BJ (cell line): ENCODE measurements at places on chromosomes 1 and 21.

- no peak for DNase-seq
These were observed 126.2 kb downstream of the KAZN start for GRCh38 chr1:14724678-14725077.

GRCh38 chr21:36254106-36254941, 65.7 kb upstream of the MORC3 start:
- DNase-seq = no peak

DNA sequence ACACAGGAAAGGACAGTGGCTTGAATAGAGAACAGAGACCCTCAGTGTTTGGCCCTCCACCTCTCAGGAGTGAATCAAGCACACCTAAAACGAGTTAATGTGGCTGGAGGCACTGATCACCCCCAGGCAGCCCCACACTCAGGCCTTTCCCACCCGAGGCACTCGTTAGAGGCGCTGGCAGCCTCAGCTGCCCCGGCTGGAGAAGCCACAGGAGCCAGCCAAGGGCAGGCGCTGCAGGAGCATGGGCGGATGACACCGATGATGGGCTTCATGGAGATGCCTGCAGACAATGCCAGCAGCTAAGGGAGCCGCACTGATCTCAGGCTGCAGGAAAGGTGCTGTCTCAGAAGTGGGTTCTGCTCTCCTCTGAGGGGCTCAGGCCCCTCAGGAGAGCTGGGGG, 24.1 kb upstream of the ABCG1 start:
- DNase-seq = no peak

DNA sequence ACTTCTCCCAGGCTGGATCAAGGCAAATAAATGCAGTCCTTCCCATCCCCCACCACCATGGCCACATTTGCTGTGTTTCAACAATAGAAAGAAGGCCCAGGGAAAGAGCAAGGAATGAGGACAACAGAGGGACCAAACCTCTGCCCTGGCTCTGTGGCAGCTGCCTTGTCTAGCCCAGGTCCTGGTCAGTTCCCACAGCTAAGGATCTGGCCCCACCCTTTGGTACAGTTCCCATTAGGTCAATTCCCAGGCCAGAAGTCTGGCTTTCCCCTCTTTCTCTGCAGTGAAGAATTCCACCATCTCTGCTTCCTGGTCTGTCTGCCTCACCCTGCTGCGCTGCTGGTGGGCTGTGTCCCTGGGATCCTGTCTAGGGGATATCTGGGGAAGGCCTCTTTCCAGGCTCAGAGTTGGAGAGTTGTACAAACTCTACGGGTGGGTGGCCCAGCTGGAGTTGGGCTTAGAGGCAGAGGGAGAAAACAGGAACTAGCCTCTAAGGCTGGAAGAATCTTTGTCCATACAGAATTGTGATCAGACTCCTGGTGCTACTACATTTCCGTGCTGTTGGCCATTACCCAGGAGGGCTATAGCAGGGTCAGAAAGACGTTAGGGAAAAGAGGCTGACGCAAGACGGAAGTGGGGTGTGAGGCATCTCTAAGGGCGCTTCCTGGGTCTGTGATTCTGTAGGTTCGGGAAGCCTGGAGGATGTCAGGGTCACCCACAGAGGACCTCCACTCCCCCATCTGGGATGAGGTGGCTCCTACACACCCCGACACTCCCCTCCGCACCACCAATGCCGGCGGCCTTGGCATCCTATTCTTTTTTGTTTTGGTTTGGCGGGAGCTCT, 953 bp upstream of the NDUFS2 start:
- no peak for DNase-seq

DNA sequence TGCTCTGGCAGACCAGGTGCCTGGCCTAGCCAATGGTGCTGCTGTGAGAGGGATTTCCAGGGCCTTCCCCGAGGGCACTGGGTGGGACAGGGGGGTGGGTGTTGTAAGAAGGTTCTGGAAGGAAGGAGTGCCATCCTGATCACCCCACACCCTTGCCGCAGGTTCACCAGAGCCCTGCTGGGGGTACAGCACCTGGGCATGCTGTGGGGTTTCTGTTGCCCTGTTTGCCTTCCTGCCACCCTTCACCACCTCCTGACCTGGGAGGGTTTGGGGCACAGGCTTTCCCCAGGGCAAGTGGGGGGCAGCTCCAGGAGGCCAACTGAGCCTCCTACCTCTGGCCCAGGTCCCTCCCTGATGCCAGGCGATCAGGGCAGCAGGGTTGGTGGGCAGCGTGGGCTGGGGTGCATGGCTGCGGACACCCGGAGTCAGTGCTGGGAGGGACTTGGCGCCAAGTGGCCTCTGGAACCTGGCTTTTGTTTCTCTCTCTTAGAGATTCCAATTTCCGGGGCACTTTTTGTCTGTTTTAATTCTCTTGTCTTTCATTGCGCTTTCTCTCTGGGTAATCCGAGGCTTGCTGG, 318.8 kb downstream of the PTPRU start:
- no peak for DNase-seq

- DNase-seq = no peak
These were observed 51.0 kb upstream of the LHX8 start for GRCh38 chr1:75083223-75083622.

- no peak for DNase-seq
These were observed 28.1 kb downstream of the KCNA10 start for GRCh38 chr1:110490791-110491451.

DNA sequence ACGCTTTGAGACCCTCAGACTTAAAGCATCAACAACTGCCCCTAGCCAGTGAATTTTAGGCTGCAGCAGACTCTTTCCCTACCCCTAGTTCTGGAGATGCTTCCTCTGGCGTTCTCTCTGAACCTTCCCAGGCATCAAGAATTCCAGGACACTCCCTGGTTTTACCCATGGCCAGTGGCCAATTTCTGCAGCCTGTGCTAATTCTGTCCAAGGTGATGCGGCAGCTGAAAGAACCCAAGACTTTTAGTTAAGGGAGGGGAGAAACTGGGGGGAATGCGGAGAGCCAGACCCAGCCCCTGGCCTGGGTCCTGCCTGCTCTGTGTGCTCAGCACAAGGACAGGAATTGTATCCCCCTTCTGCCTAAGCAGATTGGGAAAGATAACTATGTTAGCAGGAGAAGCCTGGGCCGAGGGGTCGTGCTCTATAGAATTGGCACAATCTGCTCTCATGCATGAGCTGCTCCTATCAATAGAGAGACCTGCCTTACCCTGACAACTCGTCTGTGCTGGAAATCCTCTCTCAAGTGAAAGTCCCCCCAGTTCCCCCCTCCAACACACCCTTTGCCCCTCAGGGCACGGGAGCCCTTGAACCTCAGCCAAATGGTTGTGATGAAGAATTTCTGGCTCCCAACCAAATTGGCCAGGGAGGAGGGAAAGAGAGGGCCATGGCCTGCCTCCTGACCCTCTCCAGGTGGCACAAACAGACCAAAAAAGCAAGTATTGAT, 5.4 kb upstream of the GJA8 start:
- DNase-seq = no peak

- no peak for DNase-seq
These were observed at the start of gene B3GALNT2 for GRCh38 chr1:235504122-235504493. TSS of gene B3GALNT2 (minus strand) at chr1:235504452. CDS start at chr1:235504252, 200 bp downstream.

DNA sequence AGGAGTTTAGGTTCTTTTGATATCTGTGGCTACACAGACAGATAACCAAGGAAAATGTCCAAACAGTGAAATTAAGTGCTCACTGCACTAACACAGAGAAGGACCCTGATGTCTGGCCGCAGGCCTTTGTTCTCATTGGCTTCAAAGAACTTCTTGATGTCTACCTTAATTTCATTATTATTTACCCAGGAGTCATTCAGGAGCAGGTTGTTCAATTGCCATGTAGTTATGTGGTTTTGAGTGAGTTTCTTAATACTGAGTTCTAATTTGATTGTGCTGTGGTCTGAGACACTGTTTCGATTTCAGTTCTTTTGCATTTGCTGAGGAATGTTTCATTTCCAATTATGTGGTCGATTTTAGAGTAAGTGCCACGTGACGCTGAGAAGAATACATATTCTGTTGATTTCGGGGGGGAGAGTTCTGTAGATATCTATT, 15.2 kb upstream of the LGALS8 start:
- DNase-seq = no peak

- no peak for DNase-seq
These were observed 119.7 kb upstream of the WNT4 start for GRCh38 chr1:22262583-22262982.

DNA sequence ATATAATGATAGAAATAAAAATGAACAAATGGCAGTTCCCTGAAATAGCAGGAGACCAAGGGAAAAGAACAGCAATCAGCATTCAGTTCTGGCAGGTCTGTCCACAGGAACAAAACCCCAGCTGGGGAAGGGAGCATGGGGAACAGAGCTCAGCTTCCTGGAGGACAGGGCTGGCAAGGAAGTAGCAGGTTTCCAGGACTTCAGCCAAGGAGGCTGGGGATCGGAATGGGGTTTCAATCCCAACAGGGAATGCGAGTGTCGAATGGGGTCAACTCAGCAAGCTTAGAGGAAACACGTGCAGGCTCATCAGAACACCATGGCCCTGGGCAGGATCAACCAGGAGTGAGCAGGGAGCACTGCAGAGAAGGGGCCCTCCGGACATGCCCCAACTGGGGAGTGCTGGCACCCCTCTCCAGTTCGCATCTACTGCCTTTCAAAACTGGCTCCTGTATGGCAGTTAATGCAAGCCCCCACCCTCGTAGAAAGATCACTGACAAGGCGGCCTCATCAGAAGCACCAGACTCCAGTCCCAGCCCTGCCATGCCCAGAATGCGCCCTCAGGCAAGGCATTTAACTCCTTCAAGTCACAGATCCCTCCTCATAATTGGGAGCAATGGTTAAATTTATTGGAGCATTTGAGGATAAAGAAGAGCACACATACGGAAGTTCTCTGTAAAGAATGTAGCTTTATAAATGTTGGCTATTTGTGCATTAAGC, 72.4 kb downstream of the SEC16B start:
- no peak for DNase-seq

- no peak for DNase-seq
These were observed 642 bp upstream of the NT5C1A start for GRCh38 chr1:39672551-39672947.

DNA sequence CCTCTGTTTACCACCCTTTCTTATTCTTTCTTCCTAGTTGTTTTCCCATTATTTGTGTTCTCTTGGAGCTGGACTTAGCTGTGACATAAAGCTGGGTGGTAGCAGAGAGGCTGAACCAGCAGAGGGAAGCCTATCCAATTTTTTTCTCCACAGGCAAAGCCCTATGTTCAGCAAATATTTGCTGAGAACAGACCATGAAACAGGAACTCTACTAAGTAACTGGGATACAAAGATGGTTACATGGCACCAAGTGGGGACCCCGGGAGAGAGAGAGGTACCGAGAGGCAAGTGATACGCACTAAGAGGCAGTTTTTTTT, 6.6 kb downstream of the CFAP141 start:
- DNase-seq = no peak

- no peak for DNase-seq
These were observed 95.5 kb downstream of the SSBP3 start for GRCh38 chr1:54310439-54311328.

GRCh38 chr1:36203554-36204346, 20.5 kb upstream of the THRAP3 start:
- DNase-seq = no peak

GRCh38 chr1:203144661-203145060, 17.1 kb downstream of the ADORA1 start:
- DNase-seq = peak; percentile 10

- DNase-seq = no peak
These were observed 37.0 kb downstream of the PCSK9 start for GRCh38 chr1:55076356-55076755.

- DNase-seq = no peak
These were observed 79.5 kb upstream of the DAB1 start for GRCh38 chr1:57503337-57503736.

- no peak for DNase-seq
These were observed 128.0 kb downstream of the ACTL8 start for GRCh38 chr1:17883136-17883535.

- no peak for DNase-seq
These were observed 20.9 kb downstream of the RNF187 start for GRCh38 chr1:228507961-228508652.

DNA sequence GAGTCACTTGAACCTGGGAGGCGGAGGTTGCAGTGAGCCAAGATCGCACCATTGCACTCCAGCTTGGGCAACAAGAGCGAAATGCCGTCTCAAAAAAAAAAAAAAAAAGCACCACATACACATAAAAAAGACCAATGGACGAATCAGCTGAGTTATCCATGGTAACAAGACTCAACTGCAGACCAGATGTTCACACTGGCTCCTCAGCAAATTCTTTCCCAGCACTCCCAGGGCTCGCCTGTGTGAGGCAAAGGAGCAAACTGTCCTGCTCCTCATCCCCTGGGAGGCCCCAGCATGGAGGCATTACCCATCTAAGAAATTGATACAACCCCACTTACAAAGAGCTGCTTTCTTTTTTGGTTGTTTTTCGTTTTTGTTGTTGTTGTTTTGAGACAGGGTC, 3.1 kb downstream of the TMEM234 start:
- peak; percentile 54 for DNase-seq

DNA sequence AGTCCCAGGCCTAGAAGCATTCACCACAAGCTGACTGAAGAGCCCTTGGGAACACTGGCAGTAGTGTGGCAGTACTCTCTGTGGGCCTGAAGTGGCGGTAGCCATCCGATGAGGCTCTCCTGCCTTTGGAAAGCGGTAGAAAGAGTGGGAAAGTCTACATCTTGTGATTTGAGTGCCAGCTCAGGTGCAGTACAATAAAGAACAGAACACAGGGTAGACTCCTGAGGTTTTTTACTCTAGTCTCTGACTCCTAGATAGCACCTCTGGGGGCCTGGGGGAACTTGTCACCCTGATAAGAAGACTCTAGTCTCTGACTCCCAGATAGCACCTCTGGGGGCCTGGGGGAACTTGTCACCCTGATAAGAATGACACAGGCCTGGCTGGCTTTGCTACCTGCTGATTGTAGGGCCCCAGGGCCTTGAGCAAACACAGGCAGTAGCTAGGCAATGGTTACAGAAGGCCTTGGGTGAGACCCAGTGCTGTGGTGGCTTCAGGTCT, 18.0 kb upstream of the IL20 start:
- DNase-seq = no peak

DNA sequence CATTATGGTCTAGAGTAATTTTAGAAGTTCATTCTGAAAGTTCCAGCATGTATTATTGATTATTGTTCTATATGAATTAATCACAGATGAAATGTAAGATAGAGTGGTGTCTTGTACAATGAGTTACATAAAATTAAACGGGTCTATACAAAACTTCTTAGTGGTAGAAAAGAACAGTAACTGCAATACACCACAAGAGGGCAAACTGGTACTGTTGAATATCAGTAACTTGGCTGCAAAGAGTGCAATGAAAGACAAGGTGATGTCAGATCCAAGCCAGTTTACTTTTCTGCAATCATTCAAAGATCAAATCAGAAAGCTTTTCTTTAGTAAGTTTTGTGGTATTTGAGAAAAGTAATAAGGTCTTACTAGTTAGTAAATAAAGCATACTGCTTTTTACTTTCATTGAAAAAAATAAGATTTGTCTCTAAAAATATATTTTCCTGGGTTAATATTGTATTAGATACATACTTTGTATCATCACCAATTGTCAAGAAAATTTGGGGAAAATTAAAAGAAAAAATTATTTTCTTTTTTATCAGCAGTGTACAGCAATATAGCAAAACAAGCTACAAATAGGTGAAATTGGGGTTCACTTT, 66.4 kb upstream of the BTG3 start:
- peak; percentile 16 for DNase-seq

DNA sequence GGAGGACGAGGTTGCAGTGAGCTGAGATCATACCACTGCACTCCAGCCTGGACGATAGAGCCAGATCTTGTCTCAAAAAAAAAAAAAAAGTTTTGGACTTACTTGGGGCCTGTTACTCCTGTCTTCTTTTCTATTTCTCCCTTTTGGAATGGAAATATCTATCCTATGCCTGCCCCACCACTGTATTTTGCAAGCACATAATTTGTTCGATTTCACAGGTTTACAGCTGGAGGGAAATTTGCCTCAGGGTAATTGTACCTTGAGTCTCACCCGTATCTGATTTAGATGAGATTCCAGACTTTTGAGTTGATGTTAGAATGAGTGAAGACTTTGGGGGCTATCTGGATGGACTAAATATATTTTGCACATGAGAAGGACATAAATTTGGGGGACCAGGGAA, 8.5 kb downstream of the TEX46 start:
- no peak for DNase-seq
